ENCODE measurements at places on chromosomes 12 and 14.

DNA sequence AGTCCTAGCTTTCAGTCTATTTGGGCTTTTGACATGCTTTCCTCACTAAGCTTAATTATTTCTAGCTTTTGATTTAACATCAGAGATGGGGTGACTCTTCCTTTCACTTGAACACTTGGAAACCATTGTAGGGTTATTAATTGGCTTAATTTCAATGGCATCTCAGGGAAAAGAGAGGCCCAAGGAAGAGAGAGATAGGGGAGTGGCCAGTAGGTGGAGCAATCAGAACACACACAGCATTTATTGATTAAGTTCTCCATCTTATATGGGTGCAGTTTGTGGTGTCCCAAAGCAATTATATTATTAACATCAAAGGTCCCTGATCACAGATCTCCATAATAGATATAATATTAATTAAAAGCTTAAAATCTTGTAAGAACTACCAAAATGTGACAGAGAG lies 1466.1 kb upstream of the SEL1L start:
- DNase-seq, result no peak

- no peak for DNase-seq
These were observed 29.6 kb downstream of the CCDC91 start for GRCh38 chr12:28219827-28220226.

DNA sequence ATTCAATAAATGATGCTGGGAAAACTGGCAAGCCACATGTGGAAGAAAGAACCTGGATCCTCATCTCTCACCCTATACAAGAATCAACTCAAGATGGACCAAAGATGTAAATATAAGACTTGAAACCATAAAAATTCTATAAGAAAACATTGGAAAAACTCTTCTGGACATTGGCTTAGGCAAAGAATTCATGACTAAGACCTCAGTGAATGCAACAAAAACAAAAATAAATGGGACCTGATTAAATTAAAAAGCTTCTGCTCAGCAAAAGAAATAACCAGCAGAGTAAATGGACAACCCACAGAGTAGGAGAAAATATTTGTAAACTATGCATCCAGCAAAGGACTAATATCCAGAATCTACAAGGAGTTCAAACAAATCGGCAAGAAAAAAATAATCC lies 24.6 kb downstream of the ATG2B start:
- no peak for DNase-seq

GRCh38 chr14:56617084-56617483 lies 37.5 kb downstream of the TMEM260 start:
- DNase-seq, result no peak

- no peak for DNase-seq
These were observed 32.4 kb downstream of the ADCK1 start for GRCh38 chr14:77832297-77832696.

- DNase-seq, result no peak
These were observed 630 bp downstream of the FOS start for GRCh38 chr14:75279153-75279762.

DNA sequence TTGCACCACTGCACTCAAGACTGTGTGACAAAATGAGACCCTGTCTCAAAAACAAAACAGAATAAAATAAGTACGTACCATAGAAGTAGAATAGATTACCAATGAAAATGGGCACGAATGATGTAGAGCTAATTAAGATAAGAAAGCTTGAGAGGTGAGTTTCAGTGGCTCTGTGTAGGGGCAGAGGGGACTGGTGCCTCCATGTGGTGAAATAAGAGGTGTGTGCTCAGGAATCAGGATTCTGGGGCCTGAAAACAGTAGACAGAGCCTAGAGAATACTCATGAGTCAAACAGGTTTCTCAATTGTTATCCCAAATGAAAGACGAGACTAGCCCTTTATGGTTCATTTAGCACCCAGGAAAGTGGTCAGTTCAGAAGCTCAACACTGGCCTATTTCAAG lies 1145.1 kb downstream of the FLRT2 start:
- DNase-seq, result no peak

- DNase-seq, result no peak
These were observed 1.6 kb downstream of the LTB4R start for GRCh38 chr14:24312736-24313507.

DNA sequence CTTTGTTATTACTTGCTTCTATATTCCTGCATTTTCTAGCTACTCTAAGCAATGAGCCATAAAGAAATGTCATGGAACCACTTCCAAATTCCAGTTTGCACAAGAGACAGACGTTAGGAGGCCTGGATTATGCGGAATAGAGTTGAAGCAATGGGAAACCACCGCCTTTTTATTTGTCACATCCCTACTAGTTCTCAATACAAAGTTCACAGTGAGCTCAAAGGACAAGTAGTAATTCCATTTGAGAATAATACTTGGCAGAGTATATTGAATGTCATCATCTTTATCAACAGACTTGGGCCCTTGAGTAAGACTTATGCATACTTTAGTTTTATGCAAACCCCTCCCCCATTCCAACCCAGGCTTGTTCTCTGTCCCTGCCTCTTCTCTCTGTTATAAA lies 3.7 kb upstream of the SLC15A5 start:
- no peak for DNase-seq

GRCh38 chr12:7695237-7695560 lies 376 bp downstream of the GDF3 start:
- DNase-seq, result no peak

DNA sequence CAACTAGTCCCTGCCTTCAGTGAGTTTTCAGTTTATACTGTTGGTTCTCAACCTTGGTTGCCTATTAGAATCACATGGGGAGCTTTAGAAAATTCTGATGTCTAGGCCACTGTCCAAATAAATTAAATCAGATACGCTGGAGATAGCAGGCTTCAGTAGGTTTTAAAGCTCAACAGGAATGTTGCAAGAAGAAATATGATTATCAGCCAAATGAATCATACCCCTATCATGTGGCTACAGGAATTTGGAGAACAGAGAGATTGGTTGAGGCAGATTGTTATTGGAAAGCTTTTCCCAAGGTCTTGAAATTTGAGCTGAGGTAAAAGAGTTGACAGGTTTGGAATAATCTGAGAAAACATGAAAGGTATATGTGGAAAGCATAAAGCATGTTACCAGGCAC lies 125.3 kb downstream of the WIF1 start:
- DNase-seq, result no peak

DNA sequence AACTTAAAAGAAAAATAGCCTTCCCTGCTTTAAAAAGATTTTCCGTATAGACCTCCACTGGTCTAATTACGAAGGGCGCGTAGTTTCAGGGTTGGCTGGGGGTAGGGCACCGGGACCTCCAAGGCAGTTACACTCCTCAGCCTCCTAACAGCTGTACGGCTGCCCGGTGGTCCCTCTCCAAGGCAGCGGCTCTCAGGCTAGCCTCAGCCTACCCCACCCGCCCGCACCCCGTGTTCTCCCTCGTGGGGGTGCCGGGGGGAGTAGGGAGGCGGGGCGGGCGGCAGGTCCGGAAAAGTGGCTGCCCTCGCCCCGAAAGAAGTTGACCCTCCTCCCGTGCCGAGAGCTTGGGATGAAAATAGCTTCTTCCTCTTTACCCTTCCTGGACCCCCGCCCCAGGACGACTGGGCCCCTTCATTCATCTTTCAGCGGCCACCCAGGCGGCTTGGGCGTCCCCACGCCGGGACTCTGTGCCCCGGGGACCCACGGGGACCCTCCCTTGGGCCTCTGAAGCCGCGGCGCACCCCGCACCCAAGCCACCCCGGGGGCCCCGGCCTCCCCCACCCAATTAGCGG lies 991 bp upstream of the RCOR1 start:
- DNase-seq, result no peak

DNA sequence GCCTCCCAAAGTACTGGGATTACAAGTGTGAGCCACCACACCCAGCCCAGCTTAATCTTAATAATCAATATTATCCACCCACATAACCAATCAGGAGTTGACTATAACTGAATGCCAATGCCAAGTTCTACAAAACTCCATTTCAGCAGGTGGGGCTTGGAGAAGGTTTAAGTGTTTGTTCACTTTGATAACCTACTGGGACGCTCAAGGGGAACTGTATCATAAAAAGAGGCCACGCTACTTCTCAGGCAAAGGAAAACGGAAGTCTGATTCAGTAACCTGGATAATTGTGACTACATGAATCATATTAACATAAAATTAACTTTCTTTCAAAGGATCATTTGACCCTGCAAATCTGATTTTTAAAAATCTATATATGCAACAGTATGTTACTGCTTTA lies 179.2 kb downstream of the BCAT1 start:
- no peak for DNase-seq

DNA sequence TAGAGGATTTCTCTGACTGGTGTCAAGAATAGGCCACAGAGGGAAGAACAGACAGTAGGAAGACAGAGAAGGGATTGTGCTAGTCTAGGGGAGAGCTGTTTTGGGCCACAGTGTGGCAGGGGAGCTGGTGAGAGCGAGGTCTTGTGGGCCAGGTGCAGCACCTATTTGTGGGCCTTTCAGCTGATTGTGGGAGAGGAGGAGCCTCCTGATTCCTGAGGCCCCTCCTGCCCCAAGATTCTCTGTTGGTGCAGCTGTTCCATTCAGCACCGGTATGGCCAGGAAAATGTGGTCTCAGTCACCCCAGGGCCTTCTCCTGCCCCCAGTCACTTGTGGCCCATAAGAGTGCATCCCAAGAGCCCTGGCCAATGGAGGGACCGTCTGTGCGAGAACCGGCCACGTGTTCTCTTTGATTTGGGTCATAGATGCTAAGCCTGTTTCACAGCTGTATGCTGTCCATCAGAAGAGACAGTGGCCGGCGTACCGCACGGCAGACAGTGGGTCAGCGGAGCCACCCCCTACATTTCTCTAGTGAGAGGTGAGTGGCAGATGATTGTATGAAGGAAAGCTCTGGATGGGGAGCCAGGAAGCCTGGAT lies 27.7 kb downstream of the TPCN1 start:
- no peak for DNase-seq

- no peak for DNase-seq
These were observed 196.2 kb downstream of the CACNA1C start for GRCh38 chr12:2248901-2249381.

DNA sequence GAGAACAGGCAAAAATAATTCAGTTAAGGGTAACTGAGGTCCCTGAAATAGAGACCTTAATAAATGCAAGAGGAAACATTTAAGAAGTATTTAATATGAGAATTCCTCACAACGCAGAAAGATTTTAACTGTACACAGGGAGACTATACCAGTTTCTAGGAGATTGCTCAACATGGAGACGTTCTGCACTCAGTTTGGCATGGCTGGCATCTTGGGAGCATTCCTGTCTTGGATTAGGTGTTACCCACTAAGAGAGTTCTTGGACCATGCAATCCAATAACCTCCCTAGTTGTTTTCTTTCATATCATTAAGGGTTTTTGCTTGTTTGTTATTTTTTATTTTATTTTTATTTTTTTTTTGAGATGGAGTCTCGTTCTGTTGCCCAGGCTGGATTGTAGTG lies 302.4 kb downstream of the NELL2 start:
- no peak for DNase-seq

DNA sequence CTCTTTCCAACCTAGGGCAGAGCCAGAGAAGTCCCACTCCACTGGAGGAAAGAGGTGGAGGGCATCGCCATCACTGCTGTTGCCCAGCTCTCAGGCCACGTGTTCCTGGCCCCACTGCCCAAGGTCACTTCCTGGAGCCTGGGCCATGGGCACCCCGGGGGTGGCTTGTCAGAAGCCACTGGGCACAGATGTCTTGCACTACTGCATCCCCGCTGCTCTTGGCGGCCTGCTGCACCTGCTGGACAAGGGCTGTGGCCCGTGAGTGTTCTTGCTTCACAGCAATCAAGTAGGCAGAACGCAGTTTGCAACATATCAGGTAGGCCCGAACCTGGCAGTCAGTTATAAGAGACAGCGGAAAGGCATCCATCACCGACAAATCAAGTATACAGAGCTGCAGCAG lies 46.6 kb downstream of the RDH12 start:
- no peak for DNase-seq
